ENCODE measurements at places on chromosomes 6 and 20.
A peak's percentile ranks its signal among the peaks of the same experiment; 100 is the strongest.

- no peak for DNase-seq
Observed at GRCh38 chr6:57302477-57302876, 15.0 kb upstream of the PRIM2 start.

DNA sequence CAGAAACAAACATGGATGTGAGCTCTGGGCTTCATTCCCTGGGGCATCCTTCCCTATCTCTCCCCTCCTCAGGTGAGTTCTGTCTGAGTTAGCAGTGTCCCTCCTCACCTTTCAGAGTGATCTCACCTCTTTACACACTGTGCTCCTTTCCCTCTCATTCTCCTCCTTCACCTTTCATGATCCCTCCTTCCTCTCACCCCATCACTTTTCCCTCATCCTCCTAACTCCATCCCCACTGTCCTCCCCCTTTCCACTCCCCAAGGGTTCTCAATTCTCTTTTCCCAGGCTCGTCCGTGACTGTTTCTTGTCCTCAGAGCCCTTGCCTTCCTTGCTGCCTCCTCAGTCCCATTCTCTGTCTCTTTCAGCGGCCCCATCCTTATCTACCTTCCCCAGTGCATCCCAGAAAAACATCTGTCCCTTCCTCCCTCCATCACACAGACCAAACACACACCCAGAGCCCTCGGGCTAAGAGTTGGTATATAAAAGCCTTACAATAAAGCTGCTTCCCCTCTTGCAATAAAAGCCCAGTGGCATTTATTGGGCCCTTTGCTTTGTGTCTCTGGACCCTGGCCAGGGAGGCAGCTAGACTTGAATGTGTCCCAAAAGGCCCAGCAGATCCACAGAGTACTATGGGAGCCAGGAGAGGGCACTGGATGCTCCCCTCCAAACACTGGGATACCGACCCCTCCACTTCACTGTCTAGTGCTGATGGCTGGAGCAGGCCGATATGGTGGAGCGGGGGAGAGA is 1.9 kb downstream of the RNF39 start:
- no peak for DNase-seq

- no peak for DNase-seq
Observed at GRCh38 chr6:78559056-78559455, 308.3 kb upstream of the IRAK1BP1 start.

DNA sequence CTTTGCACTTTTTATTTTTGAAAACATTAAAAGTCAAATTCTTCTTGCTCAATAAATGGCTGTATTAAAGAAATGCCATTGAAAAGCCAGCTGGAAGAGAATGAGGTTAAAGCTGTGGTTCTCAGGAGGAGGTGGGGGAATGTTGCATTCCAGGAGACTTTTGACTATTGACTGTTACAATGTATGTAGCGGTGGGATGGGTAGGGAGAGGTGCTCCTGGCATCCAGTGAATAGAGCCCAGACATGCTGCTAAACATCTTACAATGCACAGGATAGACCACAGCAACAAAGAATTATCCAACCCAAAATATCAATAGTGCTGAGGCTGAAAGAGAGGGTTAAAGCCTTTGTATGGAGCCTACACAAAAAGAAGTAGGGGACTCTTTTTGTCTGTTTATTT is 295.9 kb downstream of the NKAIN2 start:
- no peak for DNase-seq

DNA sequence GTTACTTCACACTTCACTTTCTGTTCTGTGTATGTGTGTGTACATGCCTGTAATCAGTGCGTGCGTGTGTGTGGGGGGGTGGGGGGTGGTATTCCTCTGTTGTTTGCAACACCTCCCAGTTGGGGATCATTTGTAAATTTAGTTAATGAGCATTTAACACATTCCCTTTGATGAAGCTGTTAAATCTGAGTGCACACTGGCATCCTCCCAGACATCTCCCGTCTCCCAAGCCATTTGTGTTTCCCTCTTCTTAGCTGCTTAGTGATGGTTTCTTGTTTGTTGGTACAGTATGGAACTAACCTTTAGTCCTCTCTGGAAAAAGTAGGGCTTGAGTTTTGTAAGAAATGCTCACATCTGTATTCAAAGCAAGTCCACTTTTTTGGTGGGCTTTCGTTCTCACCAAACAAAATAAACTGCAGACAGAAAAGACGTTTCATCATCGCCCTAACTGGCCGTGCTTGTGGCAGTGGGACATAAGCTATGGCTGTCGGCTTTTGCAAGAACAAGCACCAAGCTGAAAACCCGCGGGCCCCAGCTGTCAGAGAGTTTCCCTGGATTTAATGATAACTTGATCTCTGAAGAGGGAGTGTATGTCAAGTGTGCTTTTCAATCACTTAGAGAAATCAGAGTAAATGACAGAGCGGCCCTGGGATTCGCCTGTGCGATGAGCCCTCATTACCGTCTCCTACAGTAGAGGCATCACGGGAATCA is 54.9 kb upstream of the SASH1 start:
- DNase-seq: no peak

DNA sequence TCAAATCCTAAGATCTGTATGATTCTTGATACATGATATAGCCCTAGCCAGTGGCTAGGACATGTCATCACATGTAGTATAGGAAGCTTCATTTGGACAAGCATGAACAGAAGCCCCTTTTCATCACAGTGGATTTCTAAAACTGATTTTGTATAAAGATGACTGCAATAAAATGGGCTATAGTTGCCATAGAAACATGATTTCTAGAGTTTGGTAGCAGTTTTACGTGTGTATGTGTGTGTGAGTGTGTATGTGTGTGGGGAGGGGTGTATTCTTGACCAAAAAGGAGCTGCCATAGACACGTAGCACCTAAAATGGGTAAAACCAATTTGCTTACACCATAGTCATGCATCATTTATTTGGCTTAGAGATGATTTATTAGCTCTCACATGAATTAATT is 200.5 kb upstream of the CNR1 start:
- no peak for DNase-seq

GRCh38 chr20:49700411-49701185 is 13.1 kb downstream of the B4GALT5 start:
- peak; percentile 77 for DNase-seq

DNA sequence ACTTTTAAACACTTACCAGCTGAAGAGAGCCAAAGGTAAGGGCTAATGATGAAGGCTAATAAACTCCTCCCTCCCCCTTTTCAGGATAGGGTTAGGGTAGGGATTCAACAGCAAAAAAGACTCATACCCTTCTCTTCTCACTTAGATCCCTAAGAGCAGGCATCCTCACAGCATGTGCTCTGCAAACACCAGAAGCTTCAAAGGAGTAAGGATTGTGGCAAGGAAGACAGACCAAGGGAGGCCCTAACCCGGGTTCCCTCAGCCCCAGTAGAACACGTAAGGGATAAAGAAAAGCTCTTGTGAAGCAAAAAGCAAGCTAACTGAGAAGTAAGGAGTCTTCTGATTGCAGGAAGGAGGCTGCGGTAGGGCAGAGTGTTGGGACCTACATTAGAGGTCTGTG is 11.6 kb downstream of the MAP3K7 start:
- DNase-seq: no peak

DNA sequence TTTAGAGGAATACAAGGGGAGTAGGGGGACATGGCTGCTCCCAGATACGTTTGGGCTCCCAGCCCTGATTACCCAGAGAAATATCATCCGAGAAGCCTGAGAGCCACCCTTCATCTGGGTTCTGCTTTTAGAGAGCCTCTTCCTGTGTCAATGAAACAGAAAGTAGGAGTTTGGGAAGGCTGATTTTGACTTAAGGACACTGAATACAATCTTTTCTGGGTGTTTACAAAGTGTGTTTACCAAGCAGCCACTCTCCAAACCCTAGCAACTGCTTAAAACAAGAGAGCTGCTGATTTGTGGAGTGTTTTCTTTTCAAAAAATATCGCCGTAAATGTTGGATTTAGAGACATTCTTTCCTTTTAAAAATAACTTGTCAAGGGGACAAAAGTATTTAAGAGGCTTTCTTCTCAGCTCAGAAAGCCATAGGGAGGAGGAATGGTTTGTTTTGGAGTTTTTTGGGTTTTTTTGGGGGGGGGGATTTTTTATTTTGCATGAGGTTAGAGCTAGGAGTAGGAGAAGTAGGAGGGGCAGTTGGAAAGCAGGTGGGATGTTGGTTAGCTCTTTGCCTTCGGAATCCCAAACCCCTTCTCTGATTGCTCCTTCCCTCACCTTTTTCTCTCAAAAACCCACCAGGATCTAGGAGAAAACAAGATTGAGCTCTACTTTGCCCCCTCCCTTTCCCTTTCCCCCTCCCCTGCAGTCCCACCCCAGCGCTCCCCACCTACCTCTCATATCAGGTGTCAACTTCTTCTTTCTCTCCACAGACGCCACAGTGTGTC is 12.4 kb downstream of the MAFB start:
- no peak for DNase-seq

DNA sequence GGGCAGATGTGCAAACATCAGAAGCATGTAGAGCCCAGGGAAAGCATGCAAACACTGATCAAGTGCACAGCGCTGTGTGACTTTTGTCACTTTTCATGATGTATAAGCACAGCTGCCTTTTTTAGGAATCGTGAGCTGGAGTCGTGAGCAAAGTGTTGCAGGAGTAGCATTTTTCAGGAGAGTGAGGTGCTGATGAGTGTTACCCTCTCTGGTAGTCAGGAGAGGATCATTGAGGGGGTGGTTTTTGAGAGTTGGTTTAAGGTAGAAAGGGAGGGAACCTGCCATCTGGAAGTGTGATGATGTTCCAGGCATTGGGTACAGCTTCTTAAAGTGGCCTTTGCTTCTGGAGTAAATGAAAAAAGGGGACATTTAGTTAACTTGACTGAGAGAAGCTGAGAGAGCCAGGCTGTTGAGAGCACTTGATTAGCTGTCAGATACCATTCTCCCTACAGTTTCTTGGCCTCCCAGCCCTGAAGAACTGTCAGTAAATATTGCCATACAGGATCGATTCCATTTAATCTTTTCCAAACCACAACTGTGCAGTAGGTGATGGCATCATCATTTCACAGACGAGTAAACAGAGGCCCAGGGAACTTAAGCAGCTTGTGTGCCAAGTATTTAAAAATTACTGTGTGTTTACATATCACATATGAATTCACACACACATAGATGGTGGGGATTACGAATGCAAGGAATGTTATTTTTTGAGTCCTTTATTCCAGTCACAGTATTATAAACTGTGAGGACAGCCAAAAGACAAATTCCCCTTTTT is 28.9 kb downstream of the TPD52L1 start:
- DNase-seq: no peak

- DNase-seq: no peak
Observed at GRCh38 chr6:17890309-17890708, 97.1 kb downstream of the KIF13A start.

GRCh38 chr6:15595461-15596173 is 67.2 kb downstream of the DTNBP1 start:
- no peak for DNase-seq

DNA sequence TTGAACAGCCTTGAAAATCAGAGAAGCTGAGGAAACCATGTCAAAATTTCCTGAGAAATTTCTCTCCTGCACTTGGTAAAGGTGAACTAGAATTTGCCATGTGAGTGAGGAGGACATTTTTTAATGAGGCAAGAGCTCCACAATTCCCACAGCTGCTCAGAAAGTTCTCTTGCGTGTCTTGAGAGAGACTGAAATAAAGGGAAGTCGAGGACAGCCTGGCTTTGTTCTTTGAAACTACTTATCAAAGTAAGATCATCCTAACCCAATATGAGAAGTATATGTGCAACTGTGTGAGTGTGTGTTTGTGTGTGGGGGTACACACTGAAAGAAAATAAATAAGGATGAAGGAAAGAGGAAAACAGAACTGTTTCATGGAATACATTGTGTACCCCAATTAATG is 163.4 kb downstream of the SLC24A3 start:
- no peak for DNase-seq

DNA sequence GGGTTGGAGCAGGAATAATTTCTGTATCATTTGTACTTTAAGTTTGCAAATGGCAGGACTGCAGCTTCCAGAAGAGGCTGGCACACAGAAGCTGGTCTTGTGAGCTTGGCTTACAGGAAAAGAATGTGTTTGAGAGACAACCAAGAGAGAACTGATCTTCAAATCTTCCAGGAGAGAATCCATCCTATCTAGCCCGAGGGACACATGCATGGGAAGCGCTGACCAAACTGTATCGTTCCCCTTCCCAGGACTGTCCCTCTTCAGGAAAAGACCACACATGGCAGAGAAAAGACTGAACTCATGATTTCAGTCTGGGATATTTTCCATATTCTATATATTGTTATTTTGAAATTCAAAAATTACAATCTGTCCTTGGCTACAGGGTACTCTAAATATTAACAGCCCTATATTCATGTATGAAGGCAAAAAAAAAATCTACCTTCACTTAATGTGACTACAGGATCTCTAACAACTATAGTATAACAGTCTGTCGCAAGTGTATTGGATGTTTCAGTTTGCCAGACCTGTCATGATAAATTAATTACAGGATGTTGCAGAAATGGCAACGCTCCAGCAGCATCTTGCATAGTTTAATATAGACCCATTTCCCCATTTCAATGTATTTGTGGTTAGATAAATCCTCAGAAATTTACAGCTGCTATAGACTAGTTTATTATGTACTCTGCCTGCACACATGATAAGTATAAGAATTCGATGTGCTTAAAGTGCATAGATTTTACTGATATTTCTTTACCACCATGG is 99.4 kb downstream of the MYB start:
- DNase-seq: no peak

GRCh38 chr20:50366270-50367103 is 143.7 kb upstream of the PTPN1 start:
- DNase-seq: no peak

DNA sequence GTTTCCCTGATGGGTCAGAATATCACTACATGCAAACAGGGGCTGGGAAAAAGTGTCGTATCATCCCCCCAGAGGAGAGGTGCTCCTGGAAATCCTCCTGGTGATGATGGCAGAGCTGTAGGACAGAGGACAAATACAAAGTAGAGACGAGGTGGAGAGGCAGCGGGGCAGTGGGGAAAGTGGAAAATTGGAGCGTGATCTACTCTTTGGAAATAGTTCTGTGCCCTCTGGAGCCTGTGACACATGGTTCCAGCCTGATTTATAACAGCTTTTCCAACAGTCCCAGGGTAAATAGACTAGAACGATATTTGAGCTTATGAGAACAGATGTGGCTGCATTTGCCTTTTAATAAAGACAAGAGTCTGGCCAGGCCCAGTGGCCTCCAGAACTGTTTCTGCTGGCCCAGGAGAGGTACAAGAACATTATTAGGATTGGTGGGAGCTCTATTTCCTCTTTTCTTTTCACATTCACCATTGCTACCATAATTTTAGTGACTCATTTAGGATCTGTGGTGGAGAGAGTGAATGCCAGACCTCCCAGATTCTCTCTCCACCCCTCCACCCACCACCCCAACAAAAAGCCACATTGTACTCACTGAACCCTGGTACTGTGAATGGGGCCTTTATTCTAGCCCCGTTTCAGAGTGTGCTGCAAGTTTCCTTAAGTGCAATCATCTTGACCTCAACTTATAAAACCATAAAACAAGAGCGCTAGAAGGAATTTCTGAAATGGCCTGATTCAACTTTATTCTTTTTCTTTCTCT is 78.3 kb downstream of the BTBD3 start:
- peak; percentile 63 for DNase-seq

- no peak for DNase-seq
Observed at GRCh38 chr6:154602296-154602695, 91.8 kb upstream of the CNKSR3 start.

DNA sequence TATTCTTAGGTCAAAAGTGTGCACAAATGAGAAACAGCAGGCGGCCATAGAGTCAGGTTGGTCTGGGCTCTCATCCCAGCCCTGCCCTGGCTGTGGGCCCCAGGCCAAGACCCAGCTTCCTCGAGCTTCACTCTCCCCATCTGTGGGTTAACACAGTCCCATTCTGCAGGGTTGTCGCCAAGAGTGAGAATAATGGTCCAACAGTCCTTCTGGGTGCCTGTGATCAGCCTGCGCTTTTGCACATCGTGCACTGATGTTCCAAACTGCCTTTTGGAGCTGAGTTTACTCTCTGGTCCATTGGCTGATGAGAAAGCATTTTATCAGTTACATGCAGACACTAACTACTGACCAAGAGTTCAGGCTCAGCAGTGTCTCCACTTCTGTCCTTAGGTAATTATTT is 82.6 kb downstream of the INSM1 start:
- DNase-seq: no peak

All from urothelium cell line (cell line).